ENCODE measurements at places on chromosomes 2 and 18. TPM values are rescaled to one million over a fixed set of nuclear protein-coding genes. Genes with fewer than 3 reads are reported as not detected.

The LRATD1 gene
- total RNA-seq = 2.5 TPM

The GCKR gene
- not detected for total RNA-seq

DNA sequence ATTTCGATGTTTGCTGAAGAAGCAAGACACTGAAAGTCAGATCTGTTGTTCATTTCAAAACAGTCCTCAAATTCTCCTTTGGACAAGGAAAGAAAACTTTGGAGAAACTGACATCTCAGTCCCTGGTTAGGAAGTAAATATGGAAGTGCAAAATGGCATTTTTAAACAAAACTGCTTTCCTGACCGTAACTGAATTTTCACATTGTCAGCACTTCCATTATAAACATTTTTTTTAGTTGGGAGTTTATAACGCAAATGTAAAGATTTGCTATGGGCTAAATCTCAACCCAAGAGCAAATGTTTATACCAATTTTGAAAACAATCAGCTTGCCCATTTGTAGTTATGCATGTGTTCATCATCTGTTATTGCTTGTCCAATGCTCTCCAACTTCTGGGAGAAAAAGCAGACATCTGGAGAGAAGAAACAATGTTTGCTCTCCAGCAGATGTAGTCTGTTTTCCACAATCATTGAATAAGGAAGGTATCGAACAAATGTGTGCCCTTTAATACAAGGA lies 520.1 kb downstream of the ARHGAP15 start:
- no peak for DNase-seq

GRCh38 chr2:8709611-8710010 lies 27.8 kb downstream of the ID2 start:
- no peak for DNase-seq

DNA sequence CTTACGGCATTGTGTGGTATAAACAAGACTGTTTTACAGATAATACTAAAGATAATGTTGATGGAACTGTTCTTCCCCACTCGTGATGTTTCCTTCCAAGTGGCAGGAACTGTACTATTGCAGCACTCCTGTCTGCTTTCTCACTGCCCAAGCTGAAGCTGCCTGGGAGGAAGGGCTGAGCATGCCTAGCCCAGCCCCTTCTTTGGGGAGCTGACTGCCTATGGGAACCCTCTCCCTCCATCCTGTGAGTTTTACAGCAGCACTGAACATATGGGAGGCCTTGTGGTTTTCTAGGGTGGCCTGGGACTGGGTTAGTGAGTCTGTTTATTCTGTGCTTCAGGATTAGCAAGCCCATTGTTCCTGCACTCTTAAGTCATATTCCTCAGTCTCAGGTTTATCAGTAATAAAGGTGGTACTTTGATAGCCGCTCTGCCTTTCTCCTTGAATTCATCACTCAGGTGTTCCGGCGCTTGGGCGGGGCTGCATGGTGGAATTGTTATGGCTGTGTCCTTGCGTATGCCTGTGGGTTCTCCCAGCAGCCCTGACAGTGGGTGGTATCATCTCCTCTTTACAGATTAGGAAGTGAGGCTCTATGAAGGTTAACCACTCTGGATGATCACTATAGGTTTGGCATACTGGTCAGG lies 379.7 kb downstream of the PTPRM start:
- DNase-seq = no peak

DNA sequence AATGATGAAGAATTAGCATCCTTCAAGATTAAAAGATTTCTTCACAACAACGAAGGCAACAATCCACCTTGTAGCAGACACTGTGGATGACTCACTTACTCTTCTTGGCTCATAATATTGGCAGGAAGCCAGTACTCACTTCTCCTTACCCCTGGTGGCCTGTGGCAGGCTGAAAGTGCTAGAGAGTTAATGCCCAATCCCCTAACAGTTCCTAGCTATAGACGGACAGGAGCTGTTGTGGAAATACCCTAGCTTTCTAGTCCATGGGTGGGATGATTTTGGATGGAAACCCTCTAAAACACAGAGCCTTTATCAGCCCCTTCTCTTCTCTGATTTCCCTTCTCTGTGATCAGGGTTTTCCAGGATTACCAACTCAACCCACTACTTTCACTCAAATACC lies 128.6 kb upstream of the NYAP2 start:
- DNase-seq = no peak

DNA sequence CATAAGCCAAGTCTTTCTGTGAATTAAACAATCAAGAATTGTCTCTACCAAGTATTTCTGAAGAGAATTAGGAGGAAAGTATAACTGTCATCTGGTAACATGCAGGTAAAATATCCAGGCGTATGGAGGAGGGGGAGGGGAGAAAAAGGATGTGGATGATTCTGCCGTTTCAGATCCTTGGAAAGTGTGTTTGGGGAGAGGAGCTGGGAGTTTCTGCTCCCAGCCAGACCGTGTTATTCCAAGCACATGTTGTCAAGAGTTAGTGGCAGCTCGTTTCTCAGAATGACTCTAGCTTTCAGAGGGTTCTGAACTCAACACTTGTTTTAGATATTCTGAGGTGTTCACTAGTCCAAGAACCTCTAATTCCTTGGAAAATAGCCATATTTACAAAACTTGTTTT lies 137.6 kb downstream of the FAM124B start:
- DNase-seq = no peak

GRCh38 chr2:105852066-105852465 lies 107.4 kb downstream of the NCK2 start:
- DNase-seq = no peak
